ENCODE measurements at places on chromosomes 4 and X.

DNA sequence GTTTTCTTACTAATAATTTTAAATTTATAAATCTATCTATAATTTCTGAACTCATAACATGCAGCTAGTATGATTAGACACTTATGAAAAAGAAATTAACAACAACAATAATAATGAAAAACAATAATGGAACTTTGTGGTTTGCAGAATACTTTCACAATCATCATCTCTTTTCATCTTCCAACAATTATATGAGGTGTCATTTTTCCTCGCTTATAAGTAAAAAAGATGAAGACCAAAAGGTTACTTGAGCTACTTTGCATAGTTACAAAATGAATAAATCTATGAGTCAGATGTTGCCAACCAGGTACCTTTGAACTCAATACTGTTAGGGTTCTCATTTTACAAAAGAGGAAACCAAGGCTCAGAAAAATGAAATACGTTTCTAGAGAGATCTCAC lies 98.5 kb upstream of the ELOVL6 start:
- no peak for DNase-seq

DNA sequence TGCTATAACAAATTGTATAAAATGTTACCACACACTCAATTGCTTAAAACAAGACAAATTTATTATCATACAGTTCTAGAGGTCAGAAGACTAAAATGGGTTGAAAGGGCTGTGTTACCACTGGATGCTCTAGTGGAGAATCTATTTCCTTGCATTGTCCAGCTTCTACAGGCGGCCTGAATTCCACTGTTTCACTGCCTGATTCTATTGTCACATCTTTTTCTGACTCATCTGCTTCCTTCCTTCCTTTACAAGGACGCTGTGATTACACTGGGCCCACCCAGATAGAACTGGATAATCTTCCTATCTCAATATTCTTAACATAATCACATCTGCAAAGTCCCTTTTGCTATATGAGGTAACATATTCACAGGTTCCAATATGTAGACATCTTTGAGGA lies 19.4 kb upstream of the ARMCX1 start:
- DNase-seq = no peak

DNA sequence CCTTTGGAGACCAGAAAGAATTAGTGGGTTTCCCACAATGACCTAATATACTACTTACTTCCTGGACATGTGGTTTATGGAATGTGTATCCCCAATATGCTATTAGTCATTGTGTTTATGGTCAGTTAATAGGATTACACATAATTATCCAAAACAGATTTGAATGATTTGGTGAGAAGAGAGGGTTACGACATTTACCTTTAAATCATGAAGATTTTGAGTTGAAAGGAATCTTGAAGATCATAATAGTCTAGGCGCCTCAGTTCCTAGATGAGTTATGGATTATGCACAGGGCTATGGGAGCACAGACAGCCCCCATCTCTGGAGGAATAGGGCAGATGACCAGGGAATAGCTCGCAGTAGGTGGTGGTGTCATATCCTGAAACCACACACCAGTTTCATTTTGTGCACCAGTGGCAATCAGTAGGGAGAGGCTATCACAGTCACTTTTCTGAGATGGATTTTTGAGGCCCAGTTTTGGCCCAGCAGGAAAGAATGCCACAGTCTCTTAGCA lies 61.3 kb downstream of the SEPTIN11 start:
- DNase-seq = no peak

DNA sequence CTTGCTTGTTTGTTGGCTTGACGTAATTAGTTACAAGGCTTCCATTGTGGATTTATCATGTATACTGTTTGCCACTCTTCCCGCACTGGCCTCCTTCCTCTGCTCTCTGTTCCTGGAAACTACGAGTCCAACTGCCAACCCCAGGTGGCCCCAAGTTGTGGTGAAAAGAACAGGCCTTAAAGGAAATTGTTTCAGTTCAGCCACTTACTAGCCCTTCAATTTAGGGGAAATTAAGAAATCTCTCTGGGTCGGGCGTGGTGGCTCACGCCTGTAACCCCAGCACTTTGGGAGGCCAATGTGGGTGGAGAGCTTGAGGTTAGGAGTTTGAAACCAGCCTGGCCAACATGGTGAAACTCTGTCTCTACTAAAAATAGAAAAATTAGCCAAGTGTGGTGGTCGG lies 28.0 kb downstream of the RBM47 start:
- DNase-seq = no peak

DNA sequence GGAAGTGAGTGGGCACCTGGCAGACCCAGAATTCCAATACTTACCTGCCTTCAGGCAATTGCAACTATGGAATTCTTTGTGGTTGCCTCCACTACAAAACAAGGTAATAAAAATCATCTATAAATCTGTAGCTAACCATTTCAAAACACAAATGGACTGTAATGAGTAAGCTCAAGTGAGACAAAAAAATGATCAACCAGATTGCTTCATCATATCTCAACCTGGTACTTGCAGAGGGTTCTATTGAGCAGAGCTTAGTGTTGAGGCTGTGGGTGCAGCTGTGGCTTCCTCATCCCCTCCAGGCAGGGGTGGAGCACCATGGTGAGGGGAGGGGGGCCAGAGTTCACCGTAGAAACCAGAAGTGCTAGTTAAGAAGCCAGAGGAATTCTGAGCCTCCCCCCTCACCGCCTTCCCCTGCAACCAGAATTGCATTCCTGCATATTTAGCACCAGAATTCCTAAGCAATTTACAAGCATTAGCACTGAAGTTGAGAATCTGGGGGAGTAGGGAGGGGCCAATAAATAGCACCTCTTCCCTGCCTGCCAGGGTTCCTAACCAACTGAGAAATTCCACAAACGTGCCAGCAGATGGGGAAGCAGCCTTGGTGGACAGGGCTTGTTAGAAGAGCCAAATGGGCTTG lies 11.5 kb downstream of the CTAG1A start:
- no peak for DNase-seq

- DNase-seq = no peak
These were observed 68.2 kb downstream of the SLC2A9 start for GRCh38 chr4:9953089-9953488.

- no peak for DNase-seq
These were observed 68.7 kb upstream of the WWC2 start for GRCh38 chr4:183030309-183030708.

DNA sequence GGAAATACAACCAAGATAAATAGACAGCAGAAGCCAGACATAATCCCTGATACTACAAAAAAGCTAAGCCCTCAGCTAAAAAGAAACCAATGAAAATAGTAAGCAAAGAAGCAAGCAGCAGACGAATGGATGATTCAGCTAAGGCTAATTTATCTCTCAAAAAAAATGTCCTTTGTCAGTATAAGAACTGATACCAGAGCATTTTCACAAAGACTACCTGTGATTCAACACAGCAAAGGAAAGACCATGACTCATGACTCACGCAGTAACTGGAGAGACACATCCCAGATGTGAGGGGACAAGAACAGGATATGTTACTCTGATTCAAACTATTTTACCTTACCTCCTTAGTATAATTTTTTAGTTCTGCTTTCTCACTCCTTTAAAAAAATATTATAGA lies 22.7 kb upstream of the TMPRSS11F start:
- no peak for DNase-seq

- DNase-seq = no peak
These were observed 113.2 kb downstream of the SPCS3 start for GRCh38 chr4:176432811-176433540.

DNA sequence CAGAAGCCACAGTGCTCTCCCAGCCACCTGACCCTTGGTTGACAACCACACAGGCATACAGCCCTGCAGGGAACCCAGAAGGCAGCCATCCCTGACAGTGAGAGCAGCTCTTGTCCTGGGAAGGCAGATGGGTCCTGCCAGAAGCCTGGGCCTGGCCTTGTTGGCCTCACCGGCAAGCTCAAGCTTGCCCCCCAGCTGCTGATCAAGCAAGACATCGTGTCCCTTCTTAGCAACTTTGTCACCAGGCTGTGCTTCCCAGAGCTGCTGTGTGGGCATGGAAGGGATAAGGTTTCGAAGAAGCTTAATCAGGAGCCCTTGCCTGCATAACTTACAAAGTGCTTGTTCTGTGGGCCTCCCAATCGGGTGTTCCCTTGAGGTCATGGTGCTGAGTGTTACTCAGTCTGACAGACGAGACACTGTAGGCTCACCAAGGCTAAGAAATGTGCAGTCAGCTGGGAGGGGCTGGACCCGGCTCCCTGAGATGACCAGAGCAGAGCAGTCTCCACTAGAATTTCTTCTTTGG lies 6.8 kb upstream of the ABLIM2 start:
- no peak for DNase-seq

DNA sequence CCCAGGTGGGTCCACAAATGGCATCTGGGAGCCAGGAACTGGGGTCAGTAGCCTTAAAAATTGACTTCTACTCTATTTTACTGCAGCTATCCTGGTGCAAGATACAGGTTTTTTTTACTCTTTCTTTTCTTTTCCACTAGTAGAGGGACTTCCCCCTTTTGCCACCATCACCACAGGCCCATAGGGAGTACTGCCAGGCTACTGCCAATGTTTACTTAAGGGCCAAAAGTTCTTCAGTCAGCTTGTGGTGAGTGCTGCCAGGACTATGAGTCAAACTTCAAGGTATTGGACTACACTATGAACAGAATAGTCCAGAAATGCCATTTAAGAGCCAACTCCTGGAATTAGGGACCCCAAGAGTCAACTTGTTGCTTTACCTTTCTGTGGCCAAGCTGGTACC lies 94.7 kb downstream of the EDA2R start:
- DNase-seq = no peak

DNA sequence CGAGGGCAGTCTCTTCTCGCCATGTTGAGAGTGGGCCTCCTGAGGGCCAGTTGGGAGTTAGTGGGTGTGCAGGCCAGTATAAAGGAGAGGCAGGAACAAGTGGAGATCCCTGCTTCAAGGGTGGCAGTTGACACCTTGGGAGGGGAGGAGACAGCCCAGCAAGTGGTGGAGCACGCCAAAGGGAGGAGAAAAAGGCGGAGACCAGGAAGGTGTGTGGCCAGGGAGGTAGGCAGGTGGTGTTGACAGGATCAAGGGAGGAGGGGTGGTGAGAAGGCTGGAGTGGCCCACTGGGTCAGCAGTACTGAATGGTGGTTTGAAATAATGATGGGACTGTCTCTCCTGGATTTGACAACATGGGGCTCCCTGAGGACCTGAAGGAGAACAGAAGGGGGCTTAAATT lies 32.6 kb downstream of the ZNF185 start:
- DNase-seq = no peak

- DNase-seq = no peak
These were observed 61.6 kb downstream of the SAT1 start for GRCh38 chrX:23844502-23845138.

DNA sequence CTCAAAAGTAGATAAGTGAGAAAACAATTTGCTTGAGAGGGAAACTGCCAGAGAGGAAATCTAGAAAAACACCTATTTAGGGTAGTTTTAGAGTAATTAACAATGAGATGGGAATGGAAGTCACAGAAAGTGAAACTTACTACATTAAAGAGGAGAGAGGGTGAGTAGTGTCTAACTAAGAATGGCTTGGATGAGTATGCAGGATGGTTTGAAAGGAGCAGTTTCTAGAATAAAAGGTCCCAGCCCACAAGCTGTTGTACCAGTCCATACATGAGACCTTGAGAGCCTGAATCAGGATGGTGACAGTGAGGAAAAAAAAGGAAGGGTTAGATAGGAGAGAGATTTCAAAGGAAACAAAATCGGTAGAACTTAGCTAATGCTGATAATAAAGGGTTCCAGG lies 1.3 kb downstream of the GAR1 start:
- DNase-seq = no peak

- no peak for DNase-seq
These were observed 44.1 kb upstream of the UPRT start for GRCh38 chrX:75229774-75230173.

- DNase-seq = no peak
These were observed 119.3 kb upstream of the AP1S2 start for GRCh38 chrX:15973946-15974345.

- DNase-seq = no peak
These were observed 66.9 kb downstream of the TAB3 start for GRCh38 chrX:30822068-30822681.

GRCh38 chr4:58061967-58062366 lies 951.8 kb upstream of the IGFBP7 start:
- no peak for DNase-seq

DNA sequence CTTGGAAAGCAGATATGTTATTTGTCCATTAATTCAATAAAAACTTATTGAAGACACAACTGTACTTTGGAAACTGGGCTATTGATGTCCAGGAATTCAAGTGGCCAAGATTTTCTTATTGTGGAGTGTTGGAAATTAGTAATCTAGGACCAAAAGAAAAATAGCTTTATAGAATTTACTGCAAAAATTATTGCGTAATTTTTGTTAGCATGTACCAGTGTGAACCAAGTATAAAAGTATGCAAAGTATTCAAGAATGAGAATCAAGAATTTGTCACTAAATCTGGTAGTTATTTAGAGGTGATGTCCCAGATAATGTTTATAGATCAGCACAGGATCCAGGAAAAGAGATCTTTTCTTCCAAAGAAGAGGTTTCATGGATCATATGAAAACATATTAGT lies 468.9 kb upstream of the CTSO start:
- DNase-seq = no peak

- DNase-seq = no peak
These were observed 33.5 kb downstream of the GPAT3 start for GRCh38 chr4:83569429-83569828.

GRCh38 chrX:79259073-79259689 lies 108.0 kb downstream of the ITM2A start:
- DNase-seq = no peak

GRCh38 chrX:44330227-44330626 lies 13.2 kb downstream of the EFHC2 start:
- no peak for DNase-seq

GRCh38 chr4:11111370-11111769 lies 317.3 kb downstream of the HS3ST1 start:
- DNase-seq = no peak

DNA sequence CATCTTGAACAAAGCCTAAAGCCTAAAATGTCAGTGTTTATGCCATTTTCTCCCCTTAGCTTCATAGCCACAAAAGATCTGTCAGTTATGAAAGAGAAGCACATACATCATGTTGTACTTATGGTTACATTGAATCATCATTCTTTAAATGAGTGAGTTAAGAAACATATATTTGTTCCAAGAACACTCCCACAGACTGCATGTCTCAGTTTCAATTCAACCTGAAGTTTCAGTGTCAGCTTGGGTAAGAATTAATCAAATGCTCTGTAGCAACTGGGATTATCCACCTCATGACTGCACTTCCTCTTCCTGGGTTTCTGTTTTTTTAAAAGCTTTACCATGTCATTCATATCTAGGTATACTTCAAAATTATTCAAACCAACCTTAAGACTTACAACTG lies 3.9 kb upstream of the TMPRSS11B start:
- DNase-seq = no peak

DNA sequence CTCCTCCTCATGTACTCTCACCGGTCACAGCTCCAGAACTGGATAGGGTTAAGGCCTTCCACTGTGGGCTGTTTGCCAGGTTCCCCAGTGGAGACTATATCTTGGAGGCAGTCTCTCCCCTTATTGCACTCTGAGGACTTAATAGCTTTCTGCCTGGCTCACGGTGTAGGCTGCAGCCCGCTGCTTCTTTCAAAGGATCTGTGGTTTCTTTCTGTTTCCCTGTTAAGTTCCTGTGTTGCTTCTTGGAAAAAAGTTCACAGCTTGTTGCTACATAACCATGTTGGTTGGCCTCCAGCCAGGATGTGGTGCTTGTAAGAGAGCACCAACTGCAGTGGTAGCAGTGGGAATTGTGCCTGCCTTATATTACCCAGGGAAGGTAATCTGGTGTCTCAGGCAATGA lies 24.9 kb upstream of the ZDHHC15 start:
- no peak for DNase-seq

Data from stimulated activated CD4-positive, alpha-beta T cell treated with anti-CD3 and anti-CD28 coated beads, Interleukin-1b, Interleukin-23, amount 100 ng/mL, for 1 hour (primary cell).